ENCODE measurements at places on chromosomes 4 and X.

- DNase-seq = no peak
These were observed 45.9 kb downstream of the FREM3 start for GRCh38 chr4:143654571-143654970.

DNA sequence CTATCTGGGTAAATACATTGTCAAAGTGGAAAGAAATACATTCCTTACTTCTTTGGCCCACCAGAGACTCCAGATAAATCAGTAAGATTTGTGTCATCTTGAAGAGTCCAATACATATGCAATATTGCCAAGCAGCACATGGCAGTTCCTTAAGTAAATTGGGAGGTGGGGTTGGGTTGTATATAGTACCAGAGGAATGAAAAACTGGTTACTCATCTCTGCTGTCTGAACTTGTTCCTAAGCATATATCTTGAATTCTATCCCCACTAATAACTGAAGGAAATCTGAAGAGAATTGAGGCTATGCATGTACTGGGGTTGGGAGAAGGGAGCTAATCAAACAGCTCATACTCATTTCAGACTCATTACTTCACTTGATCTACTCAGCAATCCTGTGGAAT lies 14.8 kb downstream of the TCEAL8 start:
- DNase-seq = no peak

- DNase-seq = no peak
These were observed 75.9 kb downstream of the CLNK start for GRCh38 chr4:10608501-10609219.

GRCh38 chr4:684623-685327 lies 4.2 kb downstream of the SLC49A3 start:
- no peak for DNase-seq

DNA sequence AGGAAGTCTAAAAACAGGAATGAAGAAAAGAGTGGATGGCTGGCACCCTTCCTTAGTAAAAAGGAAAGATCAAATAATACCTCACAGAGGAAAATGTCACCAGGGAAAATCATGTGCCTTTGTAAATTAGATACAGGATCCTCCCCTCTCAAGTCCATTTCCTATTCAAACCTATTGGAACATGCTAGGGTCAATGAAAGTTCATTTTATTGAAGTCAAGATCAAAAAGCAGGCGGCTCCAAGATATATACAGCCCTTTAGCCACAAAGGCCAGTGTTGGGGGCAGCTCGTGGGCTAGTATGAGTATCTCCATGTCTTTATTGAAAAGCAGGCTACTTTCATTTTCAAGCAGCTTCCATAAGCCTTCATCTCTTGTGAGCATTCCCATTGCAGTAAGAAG lies 141.1 kb downstream of the QDPR start:
- DNase-seq = no peak

DNA sequence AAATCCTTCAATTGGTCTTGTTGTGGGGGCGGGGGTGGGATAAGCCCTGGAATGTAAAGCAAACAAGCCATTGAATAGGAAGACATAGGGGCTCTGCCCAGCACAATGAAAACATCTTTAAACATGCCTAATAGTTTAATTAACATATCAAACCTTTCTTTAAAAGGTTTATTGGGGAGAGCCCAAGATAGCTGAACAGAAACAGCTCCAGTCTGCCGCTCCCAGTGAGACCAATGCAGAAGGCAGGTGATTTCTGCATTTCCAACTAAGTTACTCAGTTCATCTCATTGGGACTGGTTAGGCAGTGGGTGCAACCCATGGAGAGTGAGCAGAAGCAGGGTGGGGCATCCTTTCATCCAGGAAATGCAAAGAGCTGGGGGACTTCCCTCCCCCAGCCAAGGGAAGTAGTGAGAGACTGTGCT lies 327.2 kb upstream of the CNKSR2 start:
- no peak for DNase-seq

GRCh38 chrX:153873282-153874084 lies 12.5 kb downstream of the L1CAM start:
- no peak for DNase-seq

GRCh38 chr4:173280998-173281397 lies 53.2 kb downstream of the HMGB2 start:
- DNase-seq = no peak

- DNase-seq = no peak
These were observed 73.2 kb downstream of the HOPX start for GRCh38 chr4:56607926-56608325.

All from fibroblast of gingiva (primary cell).